Vagina (tissue), 2 donors: ENCODE measurements at places on chromosomes 1 and 21.

DNA sequence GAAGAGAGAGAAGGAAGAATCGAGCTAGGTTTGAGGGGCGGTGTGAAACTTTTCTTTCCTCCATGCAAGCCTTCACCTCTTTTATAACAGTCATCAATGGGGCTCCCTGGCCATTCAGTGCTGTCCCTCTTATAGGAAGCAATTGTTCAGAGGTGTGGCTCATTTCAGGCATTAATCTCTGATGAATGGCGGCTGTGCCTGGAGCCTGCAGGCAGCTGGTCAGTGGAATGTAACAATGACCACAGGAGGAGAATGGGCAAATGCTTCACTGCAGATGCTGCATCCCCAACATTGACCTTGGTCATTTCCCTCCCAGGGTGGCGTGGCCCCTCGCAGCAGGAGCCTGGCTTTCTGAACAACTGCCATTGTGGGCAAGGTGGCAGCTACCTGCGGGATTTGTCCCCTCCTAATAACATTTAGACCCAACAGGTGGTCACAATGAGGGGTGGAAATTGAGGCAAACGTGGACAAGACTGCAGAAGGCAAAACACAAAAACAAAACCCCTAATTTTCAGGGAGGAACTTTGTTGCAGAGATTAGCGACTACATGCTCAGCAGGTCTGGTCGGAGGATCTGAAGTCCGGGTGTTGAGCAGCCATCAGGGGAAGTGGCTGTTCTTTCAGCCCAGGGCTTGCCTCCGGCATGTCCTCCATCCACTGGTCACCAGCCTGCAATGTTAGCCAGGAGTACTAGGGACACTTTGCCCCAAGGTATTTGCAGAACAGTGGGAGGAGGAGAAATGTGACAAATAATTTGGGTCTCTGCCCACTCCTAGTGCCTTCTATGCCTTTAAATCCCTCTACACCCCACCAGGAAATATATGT, 97.3 kb upstream of the PAXBP1 start:
- no peak for DNase-seq

- no peak for DNase-seq
These were observed 79.2 kb downstream of the TYW3 start for GRCh38 chr1:74812180-74812541.

DNA sequence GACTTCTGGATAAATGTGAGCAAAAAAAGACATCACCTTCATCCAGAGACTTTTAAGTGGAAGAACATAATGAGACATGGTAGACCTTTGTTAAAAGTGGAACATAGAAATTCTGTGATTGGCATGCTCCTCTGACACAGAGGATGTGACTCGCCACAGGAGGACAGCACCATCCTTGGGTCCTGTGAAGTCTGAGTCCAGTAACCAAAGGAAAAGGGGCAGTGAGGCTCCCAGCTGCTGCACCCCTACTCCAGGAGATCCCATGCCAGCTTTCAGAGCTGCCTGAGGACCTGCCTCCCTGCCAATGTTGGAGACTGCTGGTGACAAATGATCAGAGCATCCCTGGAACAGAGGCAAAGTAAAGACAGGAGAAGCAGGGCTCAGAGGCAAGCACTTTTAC, 136.2 kb downstream of the BRINP2 start:
- DNase-seq = no peak

DNA sequence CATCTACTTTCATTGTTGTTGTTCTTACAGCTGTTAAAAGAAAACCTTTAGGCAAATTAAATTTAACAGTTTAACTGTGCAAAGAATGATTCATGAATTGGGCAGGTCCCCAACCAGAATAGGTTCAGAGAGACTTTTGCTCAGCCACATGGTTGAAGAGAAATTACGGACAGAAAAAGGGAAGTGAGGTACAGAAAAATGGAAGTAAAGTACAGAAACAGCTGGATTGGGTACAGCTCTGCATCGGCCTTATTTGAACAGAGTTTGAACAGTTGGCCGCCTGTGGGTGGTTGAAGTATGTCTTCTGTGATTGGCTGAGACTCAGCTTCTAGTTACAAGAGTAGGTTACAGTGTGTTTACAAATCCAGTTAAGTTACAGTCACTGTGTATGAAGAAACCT, 210.1 kb downstream of the FGGY start:
- no peak for DNase-seq

DNA sequence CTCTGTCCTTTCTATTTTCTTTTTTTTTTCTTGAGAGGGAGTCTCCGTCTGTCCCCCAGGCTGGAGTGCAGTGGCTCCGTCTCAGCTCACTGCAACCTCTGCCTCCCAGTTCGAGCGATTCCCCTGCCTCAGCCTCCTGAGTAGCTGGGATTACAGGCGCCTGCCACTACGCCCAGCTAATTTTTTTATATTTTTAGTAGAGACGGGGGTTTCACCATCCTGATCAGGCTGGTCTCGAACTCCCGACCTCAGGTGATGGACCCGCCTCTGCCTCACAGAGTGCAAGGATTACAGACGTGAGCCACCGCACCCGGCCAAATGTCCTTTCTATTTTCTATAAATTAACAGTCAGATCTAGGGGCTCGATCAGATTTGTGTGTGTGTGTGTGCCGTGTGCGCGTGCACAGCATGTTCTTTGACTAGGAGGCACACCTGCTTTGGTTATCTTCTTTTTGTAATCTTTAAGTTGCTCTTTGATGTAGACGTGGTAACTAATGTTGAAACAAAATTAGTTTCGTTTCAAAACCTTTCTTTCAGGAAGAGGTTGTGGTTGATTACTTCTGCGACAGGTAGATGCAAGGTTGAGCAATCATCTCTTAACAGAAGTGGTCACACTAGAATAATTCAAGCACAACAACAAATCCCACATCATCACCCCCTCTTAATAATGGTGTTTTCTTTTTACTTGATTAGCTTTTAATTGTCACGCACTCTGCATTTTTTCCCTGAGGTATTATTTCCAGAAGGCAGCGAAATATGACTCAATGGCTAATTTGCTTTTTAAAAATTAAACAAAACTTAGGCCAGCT, 779 bp upstream of the DEGS1 start:
- DNase-seq = no peak

DNA sequence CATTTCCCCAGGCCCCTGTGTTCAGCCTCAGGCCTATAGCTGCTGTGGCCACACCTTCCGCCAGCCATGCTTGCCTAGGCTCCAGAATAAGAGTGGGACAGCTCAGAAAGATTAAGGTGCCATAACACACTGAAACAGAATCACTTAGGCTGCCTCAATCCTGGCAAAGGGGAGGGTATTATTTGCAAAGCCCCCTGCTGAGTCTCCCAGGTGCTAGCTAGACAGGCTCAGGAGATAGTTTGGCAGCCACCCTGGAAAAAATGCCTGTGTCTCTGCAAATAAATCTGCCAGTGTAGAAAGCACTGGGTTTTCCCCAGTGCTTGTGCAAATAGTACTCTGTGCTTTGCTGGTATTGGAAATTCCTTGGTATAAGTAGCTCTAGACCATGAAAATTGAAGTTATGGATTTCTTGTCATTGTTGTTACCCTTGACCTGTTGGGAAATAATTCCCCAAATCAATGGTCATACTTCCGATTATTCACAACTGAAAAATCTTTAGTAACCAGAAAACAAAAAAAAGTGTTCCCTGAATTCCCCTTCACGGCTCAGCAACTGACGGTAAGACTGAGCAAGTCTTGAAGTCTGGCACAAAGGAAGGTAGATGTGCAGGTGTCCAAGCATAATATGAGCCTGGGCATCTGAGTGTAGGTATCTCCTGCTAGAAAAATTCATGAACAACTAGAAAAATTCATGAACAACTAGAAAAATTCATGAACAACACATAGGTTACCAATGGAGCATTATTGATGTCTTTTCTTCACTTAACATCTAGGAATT, 56.9 kb downstream of the PROX1 start:
- DNase-seq = no peak

GRCh38 chr1:20785907-20786252, 1.2 kb downstream of the HP1BP3 start:
- DNase-seq = no peak

GRCh38 chr1:3560251-3560871, 50.9 kb downstream of the MEGF6 start:
- DNase-seq = no peak

DNA sequence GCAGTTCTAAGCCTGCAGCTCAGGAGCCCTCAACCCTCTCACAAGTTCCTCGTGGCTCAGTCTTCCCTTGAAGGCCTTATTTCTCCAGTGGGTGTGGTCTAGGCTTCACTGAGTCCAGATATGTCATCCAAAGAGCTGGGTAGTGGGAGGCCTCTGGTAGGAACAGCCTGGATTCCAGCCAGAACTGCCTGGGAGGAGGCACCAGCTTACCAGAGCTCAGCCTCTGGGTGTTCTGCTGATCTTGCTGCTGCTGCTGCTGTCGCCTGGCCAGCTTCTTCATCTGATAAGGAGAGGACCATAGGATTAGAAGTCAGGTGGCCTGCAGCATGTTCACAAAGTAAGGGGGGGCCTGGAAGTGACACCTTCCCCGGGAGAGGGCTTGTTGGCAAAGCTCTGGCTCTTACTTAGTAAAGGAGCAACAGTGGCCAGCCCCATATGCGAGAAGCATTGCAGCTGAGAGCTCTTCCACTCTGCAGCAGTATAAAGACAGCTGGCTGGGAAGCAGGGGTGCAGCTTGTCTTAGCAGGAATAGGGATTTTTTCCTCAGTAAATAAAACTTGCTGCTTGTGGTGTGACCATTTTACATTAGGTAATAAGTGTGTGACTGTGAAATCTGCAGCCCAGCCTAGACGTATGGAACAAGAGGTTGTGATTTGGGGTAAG, 148.5 kb downstream of the LMX1A start:
- no peak for DNase-seq

DNA sequence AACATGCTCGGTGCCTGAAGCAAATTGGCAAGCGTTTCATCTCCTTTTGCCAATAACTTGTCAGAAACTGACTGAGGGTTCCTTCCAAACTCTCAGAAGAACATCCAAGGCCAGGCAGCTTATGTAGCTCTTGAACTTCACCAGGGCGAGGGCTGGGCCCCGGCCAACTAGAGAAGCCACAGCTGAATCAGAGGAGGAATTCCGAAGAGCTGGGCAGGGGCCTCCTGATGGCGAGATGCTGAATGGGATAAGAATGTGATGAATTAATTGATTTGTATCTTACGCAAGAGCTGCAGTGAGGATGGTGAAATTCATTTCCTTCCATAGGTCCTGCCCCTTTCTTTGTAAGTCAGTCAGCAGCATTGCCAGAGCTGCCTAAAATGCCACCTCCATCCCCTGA, 345.8 kb downstream of the KIF26B start:
- DNase-seq = no peak

GRCh38 chr1:36124404-36125128, 456 bp downstream of the COL8A2 start:
- DNase-seq = no peak

GRCh38 chr1:24094554-24094953, 17.4 kb downstream of the MYOM3 start:
- no peak for DNase-seq
